ENCODE measurements at places on chromosomes 4 and X.

- no peak for DNase-seq
These were observed 1.3 kb downstream of the ERAS start for GRCh38 chrX:48827654-48827968.

GRCh38 chr4:8539661-8540060, 40.5 kb upstream of the GPR78 start:
- DNase-seq: no peak

GRCh38 chr4:139443661-139444060, 10.3 kb upstream of the RAB33B start:
- no peak for DNase-seq

- no peak for DNase-seq
These were observed 75.0 kb upstream of the ESX1 start for GRCh38 chrX:104329731-104330130.

GRCh38 chrX:123610915-123611314, 121.9 kb downstream of the THOC2 start:
- no peak for DNase-seq

DNA sequence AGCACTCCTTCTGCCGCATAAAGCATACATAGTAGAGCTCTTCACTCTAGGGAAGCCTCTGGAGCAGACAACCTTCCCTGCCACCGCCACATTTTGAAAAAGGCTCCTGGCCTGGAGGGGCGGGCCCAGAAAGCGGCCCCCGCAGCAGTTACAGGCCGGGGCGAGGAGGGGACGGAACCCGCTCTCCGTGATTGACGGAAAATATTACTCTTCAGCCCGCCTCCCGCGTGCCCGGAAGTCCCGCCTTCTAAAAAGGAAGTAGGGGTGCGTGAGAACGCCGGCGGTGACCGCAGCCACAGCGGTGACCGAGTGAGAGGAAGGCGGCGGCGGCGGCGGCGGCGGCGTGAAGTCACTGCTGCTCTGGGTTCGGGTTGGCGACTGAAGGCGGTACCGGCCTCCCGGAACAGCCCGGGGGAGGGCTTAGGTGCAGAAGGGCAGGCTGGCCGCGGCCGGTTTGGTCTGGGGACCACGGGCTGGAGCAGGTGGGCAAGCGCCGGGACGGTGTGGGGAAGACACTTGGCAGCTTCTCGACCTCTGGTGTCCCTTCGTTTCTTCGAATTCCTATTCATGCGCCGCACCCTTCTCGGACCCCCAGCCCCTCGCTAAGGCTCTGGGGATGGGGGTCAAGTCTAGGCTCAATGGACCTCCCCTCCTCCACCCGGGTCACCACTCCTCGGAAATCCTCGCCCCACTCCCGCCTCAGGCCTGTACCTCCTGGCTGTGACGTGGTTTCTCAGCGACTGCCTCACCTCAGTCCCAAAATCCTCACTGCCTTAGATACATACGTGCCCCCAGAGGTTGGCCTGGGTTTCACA, at the start of gene HCCS:
Gene HCCS, plus strand, starts transcription at position 296 of the 815 bp plus-strand sequence. CDS start 729 bp downstream, outside the sequence.
- DNase-seq: peak; percentile 88

DNA sequence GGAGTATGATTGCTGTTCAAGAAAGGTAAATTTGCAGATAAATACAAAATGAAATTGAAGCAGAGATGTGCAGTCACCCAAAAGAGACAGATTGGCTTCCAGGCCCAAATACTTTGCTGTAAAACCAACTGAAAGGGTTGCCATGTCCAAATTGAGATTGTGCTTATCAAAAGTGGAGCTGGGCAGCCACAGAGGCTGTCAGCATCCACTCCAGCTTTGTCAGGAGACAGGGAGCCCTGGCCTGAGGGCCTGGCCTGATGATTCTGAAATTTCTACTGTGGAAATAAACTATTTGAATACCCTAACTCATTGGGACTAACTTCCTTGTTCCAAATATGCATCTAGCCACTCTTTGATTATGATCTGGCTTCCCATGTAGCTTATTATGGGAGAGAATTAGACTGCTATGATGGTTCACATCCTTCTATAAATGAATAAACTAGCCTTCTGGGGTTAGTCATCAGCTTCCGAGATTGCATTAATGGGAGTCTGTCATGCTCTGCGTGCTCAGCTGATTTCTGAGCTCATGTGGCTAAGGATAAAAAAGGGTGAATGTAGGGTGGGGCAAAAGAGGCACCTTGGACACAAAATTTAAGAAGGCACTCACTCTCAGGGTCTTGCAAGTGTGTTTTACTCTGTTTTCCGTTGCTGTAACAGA, 48.2 kb downstream of the SLC34A2 start:
- DNase-seq: no peak

DNA sequence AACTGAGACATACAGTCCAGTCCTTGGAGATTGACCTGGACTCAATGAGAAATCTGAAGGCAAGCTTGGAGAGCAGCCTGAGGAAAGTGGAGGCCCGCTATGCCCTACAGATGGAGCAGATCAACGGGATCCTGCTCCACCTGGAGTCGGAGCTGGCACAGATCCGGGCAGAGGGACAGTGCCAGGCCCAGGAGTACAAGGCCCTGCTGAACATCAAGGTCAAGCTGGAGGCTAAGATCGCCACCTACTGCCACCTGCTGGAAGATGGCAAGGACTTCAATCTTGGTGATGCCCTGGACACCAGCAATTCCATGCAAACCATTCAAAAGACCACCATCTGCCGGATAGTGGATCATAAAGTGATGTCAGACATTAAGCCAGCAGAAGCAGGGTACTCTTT, 20.4 kb upstream of the FRMPD3 start:
- DNase-seq: no peak

GRCh38 chr4:86909546-86910295, 17.5 kb upstream of the C4orf36 start:
- DNase-seq: no peak

- no peak for DNase-seq
These were observed 37.0 kb downstream of the HAND2 start for GRCh38 chr4:173493041-173493440.

DNA sequence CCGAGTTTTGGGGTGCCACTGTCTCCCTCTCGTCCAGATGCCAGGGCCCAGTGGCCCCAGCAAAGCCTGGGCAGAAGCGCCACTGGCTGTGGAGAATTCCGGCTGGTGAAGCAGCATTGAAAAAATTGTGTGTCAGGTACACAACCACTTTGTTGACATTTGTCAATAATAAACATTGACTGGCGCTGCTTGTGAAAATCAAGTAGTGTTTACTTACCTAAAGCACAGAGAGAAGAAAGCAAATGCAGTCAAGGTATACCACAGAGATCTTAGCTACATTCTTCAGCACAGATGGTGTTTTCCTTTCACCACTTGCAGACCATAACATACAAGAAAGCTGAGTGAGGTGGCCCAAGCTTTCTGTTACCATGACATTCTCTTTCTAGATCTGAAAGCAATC, 14.5 kb upstream of the SLC7A11 start:
- DNase-seq: no peak

DNA sequence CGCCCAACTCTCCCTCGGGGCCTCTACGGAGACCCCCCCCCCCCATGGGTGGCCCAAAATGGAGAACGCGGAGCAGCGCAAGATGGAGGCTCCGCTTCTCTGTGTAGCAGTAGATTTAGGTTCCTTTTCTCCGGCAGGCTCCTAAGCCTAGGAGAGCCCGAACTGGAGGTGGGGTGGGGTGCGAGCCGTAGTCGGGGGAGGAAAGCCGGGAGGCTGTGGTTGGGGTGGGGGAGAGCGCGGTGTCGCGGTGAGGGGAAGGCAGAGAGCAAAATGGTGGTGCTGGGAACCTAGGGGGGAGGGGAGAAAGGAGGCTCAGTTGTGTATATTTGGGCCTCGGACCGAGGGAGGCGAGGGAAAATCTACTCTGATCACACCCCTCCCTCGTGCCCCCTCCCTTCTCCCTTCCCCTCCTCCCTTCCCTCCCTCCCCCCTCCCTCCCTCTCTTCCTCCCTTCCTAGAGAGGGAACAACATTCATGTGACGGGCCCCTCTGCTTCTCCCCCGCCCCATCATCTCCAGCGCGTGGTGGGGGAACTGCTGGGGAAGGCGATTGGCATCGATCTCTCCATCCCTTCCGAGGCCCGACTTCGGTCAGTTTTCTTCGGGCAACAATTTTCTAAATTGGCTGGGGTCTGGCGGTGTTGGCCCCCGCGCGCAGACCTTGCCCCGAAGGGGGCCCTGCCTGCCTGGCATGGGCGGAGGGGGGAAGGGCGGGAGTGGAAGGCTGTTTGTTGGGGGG, at the start of gene STAG2:
Gene STAG2, plus strand, starts transcription at position 439 of the 738 bp plus-strand sequence. CDS start 60,922 bp downstream, outside the sequence.
- peak; percentile 66 for DNase-seq

DNA sequence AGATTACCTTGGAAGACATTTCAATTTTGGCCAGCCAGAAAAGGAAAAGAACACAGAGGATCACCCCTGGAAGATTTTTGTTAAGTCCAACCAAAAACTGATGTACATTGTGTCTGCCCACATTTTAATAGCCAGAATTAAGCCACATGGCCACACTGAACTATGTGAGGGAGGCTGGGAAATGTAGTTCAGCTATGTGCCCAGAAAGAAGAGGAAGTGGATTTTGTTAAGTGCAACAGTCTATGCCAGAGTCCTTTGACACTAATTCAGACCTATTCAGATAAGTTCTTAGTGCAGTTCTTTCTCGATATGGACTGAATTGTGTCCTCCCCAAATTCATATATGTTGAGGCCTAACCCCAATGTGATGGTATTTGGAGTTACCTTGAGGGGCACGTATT, 18.4 kb downstream of the PRPS1 start:
- no peak for DNase-seq

DNA sequence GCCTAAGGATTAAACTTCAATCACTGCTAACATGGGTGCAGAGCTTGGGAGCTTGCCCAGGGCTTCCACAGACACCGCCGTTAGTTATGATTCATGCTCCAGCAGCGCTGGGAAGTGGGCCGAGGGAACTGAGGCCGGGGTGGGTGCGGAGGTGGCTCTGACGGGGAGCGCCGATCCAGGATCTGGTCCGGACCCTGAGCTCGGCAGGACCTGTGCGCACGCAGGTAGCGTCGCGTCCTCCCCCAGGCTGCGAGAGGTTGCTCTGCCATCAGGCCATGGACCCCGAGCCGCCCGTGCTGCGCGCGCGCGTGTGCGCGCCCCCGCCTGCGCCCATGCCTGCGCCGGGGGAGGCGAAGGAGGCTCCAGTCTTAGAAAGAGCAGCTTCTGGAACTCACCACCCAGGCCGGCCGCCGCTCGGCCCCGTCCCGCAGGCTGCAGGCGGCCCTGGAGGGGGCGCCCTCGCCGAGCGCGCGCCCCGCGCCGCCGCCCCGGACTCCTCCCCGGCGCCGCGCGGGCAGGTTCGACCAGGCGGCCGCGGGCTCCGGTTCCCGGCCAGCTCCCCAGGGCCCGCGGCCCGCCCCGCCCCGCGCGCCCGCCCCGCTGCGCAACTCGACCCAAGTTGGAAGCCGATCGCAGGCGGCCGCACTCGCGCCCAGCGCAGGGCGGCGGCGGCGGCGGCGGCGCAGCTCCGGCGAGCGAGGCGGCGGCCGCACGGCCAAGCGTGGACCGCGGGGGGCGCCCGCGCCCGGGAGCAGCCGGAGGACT, 732 bp upstream of the ADRA2C start:
- peak; percentile 93 for DNase-seq

DNA sequence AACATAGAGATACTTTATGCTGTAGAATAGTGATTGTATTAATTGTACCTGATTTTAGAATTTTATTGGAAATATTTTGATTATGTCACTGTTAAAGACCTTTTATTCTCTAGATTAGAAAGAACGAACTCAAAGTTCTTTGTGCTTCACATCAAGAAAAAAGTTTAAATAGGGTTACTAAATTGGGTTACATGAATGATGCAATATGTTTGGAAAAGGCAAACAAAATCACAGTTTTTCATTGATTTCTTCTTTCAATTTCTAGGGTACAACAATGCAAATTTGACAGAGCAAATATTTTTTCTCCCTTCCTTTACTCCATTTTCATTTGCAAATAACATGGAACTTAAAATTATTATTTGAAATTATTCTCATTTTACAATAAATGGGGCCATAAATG, 24.0 kb upstream of the ANKRD50 start:
- DNase-seq: no peak

DNA sequence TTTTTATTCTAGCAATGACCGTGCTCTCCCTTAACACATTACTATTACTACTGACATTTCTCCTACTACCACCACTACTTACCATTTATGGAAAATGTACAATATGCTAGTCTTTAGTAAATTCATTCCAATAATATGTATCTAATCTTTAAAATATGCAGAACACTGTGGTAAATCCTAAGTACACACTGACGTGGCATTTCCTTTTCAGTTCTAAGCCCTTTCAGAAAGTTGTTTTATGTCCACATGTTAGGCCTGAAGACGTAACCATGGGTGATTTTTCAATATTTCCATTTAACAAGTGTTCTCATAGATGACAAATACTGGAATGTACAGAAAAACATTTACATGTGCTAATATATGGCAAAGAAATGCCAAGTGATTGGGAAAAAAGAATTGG, 268.6 kb upstream of the SLIT2 start:
- no peak for DNase-seq

- DNase-seq: no peak
These were observed 24.2 kb upstream of the SORCS2 start for GRCh38 chr4:7168106-7168505.

- no peak for DNase-seq
These were observed 7.1 kb downstream of the RASSF6 start for GRCh38 chr4:73613130-73613529.

DNA sequence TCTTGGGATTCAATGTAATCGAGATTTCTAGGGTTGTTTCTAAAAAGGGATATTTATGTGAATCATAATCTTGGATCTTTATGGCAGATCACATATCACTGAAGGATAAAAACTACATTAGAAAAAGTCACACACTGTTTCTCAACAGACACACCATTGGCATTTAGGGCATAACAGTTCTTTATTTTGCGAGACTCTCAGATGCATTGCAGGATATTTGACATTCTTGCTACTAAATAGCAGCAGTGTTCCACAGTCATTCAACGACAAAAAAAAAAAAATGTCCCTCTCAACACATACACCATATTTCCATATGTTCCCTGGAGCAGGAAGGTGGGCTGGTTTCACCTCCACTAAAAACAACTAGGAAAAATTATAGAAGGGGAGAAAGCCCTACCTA, 243.4 kb upstream of the PCDH18 start:
- no peak for DNase-seq

DNA sequence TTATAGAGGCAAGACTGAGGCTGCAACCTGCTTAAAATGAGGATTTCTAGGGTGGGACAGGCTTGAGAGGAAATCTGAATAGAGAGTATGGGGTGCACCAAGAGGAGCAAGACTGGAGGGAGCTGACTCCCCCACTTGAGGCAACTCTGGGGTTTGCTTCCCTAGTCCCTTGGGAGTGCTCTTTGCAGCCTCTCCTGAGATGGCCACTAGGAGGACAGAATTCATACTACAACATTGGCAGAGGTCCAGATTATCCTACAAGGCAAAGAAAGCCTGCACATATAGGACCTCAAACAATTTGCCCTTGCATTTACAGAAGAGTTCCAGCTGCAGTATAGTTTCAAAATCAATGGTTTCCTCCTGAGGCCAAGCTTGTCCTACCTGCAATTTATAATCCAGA, 830.9 kb downstream of the TECRL start:
- DNase-seq: no peak

GRCh38 chrX:129523079-129523911, at the start of gene SMARCA1:
Gene SMARCA1 (minus strand): TSS chrX:129523490. CDS start chrX:129523370, 120 bp downstream.
- DNase-seq: peak; percentile 80

GRCh38 chr4:185915271-185915670, 103.3 kb upstream of the SORBS2 start:
- DNase-seq: no peak

Data from D341Med (cell line).